ENCODE measurements at places on chromosomes 7 and 10.
A peak's percentile ranks its signal among the peaks of the same experiment; 100 is the strongest.

DNA sequence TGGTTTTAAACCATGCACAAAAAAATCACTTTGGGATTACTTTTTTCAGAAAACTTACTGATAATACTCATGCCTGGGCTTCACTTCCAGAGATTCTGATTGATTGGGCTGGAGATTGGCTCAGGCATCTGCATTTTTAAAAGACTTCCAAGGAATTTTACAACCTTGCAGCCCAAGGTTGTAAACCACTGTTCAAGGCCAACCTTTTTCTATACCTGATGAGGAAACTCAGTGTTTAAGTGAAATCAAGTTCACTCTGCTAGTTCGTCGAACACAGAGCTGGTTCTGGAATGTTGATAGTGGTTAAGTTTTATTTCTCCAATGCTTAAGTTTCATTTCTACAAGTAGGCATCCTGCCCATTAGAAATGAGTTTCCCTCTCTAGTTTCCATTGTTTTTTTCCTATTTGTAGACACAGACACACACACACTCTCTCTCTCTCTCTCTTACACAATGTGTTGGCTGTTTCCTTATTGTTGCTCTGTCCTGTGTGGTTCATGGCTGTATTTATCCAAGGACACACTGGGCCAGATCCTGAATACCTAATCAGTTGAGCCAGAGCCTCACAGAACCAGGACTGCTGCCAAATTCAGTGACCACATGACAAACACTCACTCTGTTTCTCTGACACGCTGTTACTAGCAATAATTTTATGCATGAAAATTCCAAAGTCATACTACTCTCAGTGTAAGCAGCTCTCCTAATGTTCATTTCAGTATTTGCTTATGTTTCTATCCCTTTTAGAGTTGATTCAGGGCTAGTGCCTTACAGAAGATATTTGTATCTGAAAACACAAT is 3.7 kb upstream of the IFIT1B start:
- DNase-seq = no peak

DNA sequence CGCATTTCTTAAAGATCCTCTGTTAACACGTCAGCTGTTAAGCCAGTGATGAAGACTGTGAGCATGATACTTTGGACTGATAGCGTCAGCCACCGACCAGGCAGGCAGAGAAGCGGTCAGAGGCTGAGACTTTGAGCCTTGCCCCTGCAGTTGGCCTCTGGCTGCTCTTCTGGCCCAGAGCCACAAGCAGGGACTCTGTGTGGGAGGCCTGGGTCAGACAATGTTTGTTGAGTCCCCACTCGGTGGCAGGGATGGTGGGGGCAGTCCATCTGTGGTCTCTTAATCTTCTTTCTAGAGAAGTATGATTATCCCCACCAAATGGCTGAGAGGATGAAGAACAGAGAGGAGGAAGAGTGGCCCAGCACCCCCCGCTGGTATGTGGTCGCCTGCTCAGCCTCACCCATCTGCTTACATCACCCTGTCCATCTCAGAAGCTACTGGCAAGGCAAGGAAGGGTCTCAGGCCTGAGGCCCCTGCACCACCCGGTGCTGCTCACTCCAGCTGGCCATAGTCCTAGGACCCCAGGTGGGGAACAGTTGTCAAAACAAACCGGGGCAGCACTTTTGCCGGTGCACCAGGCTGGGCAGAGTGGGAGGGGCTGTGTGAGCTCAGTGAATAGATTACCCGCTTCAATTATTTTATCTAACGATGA is 202.9 kb downstream of the GRID1 start:
- no peak for DNase-seq

- DNase-seq = no peak
Observed at GRCh38 chr10:22604344-22605126, 109.8 kb downstream of the PIP4K2A start.

GRCh38 chr7:157662110-157662791 is 325.4 kb downstream of the DNAJB6 start:
- DNase-seq = no peak

DNA sequence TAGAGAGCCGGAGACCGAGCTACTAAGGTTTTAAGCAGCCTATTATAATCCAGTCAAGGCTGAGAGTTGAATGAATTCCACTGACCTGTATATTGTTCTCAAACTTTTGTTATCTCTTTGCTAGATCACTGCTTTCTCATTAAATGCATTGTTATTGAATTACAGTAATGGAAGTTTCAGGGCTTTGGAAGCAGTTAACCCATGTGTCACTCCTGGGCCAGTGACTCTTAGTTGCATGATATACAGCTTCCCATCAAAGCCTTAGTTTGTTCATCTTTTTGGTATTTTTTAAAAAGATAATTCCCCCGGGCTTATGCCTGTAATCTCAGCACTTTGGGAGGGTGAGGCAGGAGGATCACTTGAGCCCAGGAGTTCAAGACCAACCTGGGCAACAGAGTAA is 55.4 kb upstream of the KIAA1217 start:
- DNase-seq = no peak

GRCh38 chr7:30743371-30744074 is 8.4 kb upstream of the INMT start:
- peak; percentile 39 for DNase-seq

DNA sequence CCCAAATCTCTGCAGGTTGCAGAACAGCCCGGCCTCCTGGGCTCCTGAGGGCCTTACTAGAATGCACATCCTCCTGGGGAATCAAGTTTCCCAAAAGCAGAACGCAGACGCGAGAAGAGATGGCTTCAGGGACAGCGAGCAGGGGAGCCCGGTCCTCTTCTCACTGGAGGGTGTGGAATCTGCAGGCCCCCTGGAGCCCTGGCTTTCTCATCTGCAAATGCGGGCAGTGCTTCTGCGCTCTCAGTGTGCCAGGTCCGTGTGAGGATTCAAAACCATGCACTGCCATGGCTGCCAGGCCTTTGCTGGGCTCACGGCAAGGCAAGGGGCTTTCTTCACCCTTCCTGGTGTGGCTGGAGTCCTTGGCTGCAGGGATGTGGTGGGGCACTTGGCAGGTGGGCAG is 330.9 kb upstream of the MKI67 start:
- no peak for DNase-seq

- no peak for DNase-seq
Observed at GRCh38 chr7:114264023-114264422, 150.6 kb upstream of the FOXP2 start.

- DNase-seq = no peak
Observed at GRCh38 chr7:90538405-90538804, 57.7 kb upstream of the CDK14 start.

DNA sequence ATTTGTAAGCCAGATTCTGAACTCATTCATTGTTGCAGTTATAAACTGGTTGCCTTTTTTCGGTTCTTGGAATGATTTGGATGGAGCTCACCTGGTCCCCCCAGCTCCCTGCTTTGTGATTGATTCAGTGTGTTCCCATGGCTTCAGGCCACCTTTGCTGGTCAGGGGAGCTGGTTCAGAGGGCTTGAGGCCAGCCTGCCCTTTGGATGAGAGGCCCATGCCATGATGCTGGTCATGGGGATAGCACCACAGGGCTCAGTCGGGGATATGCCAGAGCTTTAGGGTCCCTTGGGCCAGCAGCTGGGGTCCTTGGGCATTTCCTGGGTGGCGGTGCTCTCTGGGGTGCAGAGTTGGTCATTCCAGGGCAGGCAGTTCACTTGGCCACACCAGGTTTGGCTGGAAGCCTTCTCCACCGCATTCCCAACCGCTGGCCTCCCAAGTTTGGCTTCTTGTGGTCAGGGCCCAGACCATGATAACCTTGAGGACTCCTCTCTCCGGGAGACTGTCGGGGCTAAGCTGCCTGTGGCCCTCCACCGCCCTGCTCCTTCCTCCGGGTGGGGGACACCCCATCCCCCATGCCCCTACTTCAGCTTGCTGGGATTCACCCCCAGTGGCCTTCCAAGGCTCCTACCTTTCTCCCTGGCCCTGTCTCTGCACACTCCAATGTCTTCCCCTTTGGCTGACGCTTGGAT is 65.1 kb downstream of the MGMT start:
- DNase-seq = no peak

GRCh38 chr10:123557366-123558108 is 108.6 kb upstream of the GPR26 start:
- no peak for DNase-seq

DNA sequence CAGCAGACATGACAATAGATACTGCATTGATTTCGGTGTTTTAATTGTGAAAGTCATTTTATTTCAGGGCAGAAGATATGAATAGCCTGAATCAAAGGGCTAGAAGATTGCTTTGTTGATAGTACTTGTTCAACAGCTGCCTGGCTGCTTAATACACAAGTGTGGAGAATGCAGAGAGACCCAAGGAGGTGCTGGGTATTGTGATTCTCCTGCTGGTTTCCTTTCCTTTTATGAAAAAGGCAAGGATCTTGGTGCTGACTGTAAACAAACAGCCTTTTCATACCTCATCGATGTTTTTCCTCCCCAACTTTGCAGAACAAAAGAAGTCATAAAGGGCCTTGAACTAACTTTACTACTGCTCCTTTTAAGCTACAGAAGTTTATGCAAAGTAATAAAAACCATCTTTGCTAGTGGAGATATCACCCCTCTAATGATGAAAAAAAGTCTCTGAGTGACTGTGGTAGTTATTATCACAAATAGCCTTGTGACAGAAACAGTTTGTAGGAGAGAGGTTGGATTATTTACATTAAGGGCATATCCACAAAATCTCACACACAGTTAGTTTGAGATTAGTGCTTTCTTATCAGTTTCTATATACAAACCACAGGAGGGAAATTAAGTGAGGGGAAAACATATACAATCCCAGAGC is 800.0 kb downstream of the LRMDA start:
- no peak for DNase-seq

DNA sequence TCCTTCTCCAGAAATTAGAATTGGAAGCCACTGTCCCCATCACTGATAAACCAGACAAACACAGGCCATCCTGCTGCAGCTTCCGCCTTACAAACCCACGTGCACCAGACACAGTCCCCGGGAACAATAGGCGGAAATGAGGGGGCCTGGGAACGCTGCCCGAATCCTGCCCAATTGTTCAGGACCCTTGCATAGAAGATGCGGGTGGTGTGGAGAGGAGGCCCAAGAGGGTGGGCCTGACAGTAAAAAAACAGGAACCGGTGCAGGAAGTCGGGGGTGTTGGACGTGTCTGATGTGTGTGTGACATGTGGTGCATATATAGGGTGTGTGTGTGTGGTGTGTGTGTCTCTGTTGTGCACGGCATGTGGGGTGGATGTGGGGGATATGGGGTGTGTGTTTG is 26.5 kb upstream of the CHST15 start:
- DNase-seq = no peak

GRCh38 chr7:41134300-41135255 is 568.3 kb downstream of the INHBA start:
- peak; percentile 27 for DNase-seq

- peak; percentile 37 for DNase-seq
Observed at GRCh38 chr10:100345570-100346330, 1.3 kb upstream of the SCD start.

- no peak for DNase-seq
Observed at GRCh38 chr7:114342431-114343179, 72.0 kb upstream of the FOXP2 start.

DNA sequence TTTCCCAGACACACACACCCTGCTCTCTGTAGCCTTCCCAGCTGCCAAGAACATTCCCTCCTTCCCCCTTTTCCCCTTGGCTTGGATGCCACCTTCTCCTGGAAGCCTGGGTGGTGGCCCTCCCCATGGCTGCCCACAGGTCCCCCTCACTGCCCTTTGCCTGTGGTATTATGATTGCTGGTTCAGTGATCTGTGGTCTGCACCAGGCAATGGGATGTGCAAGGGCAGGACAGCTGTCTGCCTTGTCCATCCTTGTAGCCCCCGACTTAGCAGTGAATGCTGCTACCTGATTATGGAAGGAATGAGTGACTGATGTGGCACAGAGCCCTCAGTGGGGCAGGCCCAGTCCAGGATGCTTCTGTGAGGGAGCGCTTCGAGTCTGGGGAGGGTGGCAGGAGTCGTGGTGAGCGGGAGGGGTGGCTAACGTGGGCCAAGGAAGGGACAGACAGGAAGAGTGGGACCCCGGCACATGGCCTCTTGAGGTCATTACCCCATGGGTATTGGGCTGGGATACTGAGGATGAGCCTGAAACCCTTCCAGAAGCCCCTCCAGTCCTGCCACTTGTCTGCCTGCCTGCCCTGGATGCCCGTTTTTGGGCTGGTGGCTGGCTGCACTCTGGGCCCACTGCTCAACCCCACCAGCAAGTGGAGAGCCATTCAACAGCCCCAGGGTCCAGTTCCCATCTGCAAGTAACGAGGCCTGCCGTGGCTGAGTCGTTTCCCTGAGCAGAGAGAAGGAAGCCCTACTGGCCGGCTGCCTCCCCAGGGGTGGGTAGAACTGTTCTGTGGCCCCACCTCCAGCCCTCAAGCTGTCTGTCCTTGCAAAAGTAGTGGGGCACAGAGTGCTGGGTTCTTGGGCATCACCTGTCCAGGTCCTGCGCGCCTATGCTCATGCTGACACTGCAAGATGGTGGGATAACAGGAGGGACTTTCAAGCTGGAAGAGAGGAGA is 8.8 kb downstream of the CHST3 start:
- no peak for DNase-seq

DNA sequence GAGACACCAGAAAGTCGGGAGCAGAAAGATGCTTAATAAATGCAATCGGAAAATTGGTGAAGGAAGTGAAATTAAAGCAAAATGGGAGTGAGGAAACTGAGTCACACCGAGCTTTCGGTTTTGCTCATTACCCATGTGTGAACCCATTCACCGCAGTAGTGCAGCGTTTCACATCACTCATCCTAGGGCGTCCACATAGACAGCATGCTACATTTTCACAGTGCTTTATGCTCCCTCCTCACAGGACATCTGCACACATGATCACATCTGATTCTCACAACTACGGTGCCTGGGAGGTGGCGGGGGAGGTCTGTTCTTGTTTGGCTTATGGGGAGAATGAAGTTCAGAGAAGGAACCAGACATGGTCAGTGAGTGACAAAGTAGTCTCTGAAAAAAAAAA is 36.6 kb upstream of the ATP6V0A4 start:
- no peak for DNase-seq

DNA sequence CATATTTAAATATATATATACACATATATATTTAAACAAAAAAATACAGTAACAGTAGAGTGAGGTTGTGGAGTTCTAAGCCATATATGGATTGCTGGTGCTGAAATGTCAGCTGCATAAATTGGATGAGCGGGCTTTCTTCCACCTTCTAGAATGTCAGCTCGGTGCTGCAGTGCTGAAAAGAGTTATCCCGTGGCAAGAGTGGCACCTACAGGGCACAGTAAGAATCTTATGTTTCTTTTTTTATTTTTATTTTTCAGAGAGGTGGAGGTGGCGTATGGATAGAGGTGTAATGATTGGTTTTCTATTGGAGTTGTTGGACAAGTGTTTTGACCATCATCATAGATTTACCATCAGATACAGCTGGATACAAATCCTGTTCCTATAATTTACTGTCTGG is 86.2 kb upstream of the DYNC1I1 start:
- peak; percentile 58 for DNase-seq

GRCh38 chr7:65820287-65820950 is 52.5 kb upstream of the VKORC1L1 start:
- no peak for DNase-seq

GRCh38 chr10:5608608-5609220 is 57.7 kb downstream of the ASB13 start:
- DNase-seq = no peak

DNA sequence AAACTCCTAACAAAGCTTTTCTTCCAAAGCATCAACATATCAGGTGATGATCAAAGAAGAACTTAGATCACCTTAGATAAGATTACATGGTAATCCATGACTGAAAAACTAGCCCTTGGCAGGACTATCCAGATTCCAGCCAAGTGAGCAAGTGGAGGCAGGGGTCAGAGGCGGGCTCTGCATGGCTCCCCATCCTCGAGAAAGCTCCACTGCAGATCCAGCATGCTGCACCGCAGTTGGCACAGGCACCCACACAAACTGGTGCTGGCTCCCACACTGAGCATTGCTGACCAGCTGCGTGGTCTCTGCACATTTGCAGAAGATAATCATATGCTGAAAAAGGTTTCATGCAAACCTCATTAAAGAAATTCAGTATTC is 10.1 kb downstream of the PSAP start:
- no peak for DNase-seq
